ENCODE measurements at places on chromosomes 16 and 17. TPM values are rescaled to one million over a fixed set of nuclear protein-coding genes. Genes with fewer than 3 reads are reported as not detected.

DNA sequence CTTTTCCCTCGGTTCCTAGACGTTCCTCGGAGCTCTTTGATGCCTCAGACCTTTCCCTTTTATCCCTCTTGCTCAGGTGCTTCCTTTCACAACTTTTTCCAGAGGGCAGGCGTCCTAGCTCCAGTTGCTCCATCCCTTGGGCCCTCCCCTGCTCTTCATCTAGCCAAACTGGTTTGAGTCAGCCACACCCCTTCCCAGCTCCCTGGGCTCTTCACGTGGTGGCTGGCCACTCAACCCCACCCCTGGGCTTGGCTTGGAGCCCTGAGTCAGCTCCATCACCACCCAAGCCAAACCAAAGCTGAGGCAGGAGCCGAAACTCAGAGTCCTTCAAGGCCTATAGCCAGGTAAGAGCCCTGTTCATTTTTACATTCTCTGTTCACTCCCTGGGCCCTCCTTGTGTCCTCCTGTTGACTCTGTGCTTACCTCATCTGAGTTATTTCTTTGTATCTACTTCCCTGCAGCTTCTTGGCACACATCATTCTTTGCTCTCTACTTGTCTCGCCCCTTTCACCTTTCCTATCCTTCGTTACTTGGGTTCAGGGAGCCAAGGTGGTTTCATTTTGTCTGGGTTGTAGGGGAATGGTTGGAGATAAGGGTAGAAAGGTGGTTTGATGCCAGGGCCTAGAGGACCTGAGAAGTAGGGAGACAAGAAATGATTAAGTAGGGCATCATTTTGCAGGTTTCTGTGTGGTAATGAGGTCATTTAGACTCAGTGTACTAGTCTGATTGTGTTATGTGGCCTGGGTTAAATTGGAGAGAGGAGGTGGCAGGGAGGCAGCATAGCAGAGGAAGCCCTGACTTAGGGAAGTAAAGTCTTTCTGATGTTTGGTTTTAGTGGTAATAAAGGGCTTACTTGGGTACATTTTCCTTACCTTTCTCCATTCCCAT is 7.6 kb upstream of the PHKG2 start:
- peaks cover 16% of the 10 kb centered on the region for H3K36me3 ChIP-seq
- peak overlapping the region; percentile 83 for H3K27ac ChIP-seq
- no peaks in the 10 kb centered on the region for H3K27me3 ChIP-seq
- DNase-seq = no peak
- peaks cover 22% of the 10 kb centered on the region for H3K4me1 ChIP-seq
- H3K4me3 ChIP-seq = no peak overlapping the region

- DNase-seq = no peak
- H3K4me3 ChIP-seq = peak overlapping the region; percentile 31
- no peaks in the 10 kb centered on the region for H3K36me3 ChIP-seq
- peak overlapping the region; percentile 2 for H3K27ac ChIP-seq
- H3K4me1 ChIP-seq = peaks cover 16% of the 10 kb centered on the region
These were observed 17.1 kb upstream of the ATP6V0A1 start for GRCh38 chr17:42441371-42442195.

Gene HOXB5
- total RNA-seq = not detected

- H3K4me3 ChIP-seq = no peak overlapping the region
- no peaks in the 10 kb centered on the region for H3K36me3 ChIP-seq
- DNase-seq = no peak
- peak overlapping the region; percentile 72 for H3K27ac ChIP-seq
- no peaks in the 10 kb centered on the region for H3K27me3 ChIP-seq
- peaks cover 19% of the 10 kb centered on the region for H3K4me1 ChIP-seq
These were observed 3.5 kb downstream of the MED1 start for GRCh38 chr17:39447561-39447960.

All from T-helper 17 cell (primary cell).